ENCODE measurements at places on chromosomes 1 and 21. TPM values are rescaled to one million over a fixed set of nuclear protein-coding genes. Genes with fewer than 3 reads are reported as not detected.

The EFCAB14 gene
- 10.7 TPM for polyA plus RNA-seq

The ANKRD35 gene
- 0.50 TPM for polyA plus RNA-seq

The ASCL5 gene
- polyA plus RNA-seq: not detected

- DNase-seq: peak; percentile 70
These were observed 617 bp upstream of the ADGRL2 start for GRCh38 chr1:81799939-81800694.

- DNase-seq: no peak
These were observed 8.4 kb downstream of the ERO1B start for GRCh38 chr1:236273358-236273757.

- no peak for DNase-seq
These were observed 15.4 kb upstream of the OPRD1 start for GRCh38 chr1:28796352-28797211.

DNA sequence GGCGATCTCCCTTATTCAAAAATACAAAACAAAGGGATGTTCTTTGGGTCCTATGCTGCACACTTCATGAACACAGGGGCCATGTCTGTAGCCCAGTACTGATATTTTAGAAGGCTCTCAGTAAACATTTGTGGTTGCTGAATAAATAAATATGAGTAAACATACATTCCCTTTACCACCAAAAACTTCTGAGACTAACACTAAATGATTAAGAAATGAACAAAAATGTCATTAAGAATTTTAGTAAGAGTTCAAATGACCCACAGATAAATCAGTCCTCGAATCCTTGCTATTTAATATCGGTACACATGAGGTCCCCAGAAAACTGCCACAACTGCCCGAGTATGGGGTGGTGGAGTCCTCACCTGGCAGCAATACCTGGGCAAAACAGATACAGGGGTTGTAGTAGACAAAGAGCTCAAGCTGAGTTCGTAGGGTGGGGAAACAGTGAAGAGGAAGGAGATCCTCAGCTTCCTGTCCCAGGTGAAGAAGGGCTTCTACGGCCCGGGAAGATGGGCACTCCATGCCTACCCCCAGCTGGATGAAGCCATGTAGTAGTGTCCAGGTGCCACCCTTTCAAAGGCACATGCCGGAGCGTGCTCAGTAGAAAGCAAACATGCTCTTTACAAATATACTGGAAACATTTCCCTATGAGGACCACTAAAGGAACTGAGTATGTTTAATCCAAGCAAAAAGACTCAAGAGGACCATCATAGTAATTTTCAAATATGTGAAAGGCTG, 72.6 kb upstream of the ARHGAP29 start:
- DNase-seq: no peak

- DNase-seq: no peak
These were observed 17.6 kb downstream of the SEMA6C start for GRCh38 chr1:151128800-151129199.
